ENCODE measurements at places on chromosomes 6 and 20. TPM values are rescaled to one million over a fixed set of nuclear protein-coding genes. Genes with fewer than 3 reads are reported as not detected.

Gene MEP1A
- total RNA-seq = not detected

Gene PIGU
- total RNA-seq = 5.5 TPM

Gene SEMG1
- not detected for total RNA-seq

Gene LY6G6F
- total RNA-seq = not detected

Gene ADAM33
- total RNA-seq = 0.53 TPM

Gene POM121L2
- total RNA-seq = not detected

Gene ELOVL2
- total RNA-seq = under 0.01 TPM

Gene CRISP2
- total RNA-seq = not detected

Gene DZANK1
- total RNA-seq = 0.64 TPM

Gene SNX21
- total RNA-seq = 15.5 TPM

Gene AVP
- total RNA-seq = not detected

Gene SLC17A4
- not detected for total RNA-seq

Gene STK4
- total RNA-seq = 34.8 TPM

Gene HCRTR2
- total RNA-seq = not detected

Gene MRAP2
- 0.26 TPM for total RNA-seq

Gene SNAI1
- total RNA-seq = not detected

Gene ZSWIM3
- 3.7 TPM for total RNA-seq

Gene ABHD16A
- total RNA-seq = 66.2 TPM

Gene RAB5IF
- 120 TPM for total RNA-seq

Gene HDAC2
- 55.2 TPM for total RNA-seq

Gene MLN
- total RNA-seq = not detected

Gene DNMT3B
- total RNA-seq = 0.79 TPM

Gene DOK5
- total RNA-seq = 0.13 TPM

Gene RAMACL
- total RNA-seq = 1.6 TPM

Gene C20orf141
- total RNA-seq = not detected

Gene HSPA12B
- total RNA-seq = not detected

Gene LINC00237
- total RNA-seq = not detected

Gene ETV7
- total RNA-seq = not detected

Gene SPATS1
- total RNA-seq = not detected

Gene HLA-B
- 59.5 TPM for total RNA-seq

Gene SLC25A27
- total RNA-seq = 5.3 TPM

Gene C6orf15
- 0.13 TPM for total RNA-seq

Gene OR2H1
- total RNA-seq = not detected

Gene KIF6
- total RNA-seq = not detected

Gene CTAGE9
- not detected for total RNA-seq

Gene ARMC12
- total RNA-seq = 0.13 TPM

Gene EFCAB8
- total RNA-seq = under 0.01 TPM

Gene EIF6
- 226 TPM for total RNA-seq

Gene GPX5
- total RNA-seq = not detected

Gene SLC17A3
- not detected for total RNA-seq

Gene PRICKLE4
- 0.90 TPM for total RNA-seq

Gene FAM162B
- total RNA-seq = not detected

Gene EXOC2
- total RNA-seq = 34.8 TPM

Gene ULBP1
- total RNA-seq = 4.1 TPM

Gene BFSP1
- 2.9 TPM for total RNA-seq

Gene MAS1
- not detected for total RNA-seq

Gene USP49
- 1.5 TPM for total RNA-seq

Gene TOMM34
- total RNA-seq = 17.6 TPM

Gene PTCRA
- total RNA-seq = not detected

Gene SLC32A1
- not detected for total RNA-seq

Gene KCNB1
- total RNA-seq = not detected

Gene GPLD1
- total RNA-seq = 0.26 TPM

Gene HLA-DRB1
- total RNA-seq = 0.13 TPM

Gene FAM184A
- total RNA-seq = 0.26 TPM

Gene ZNFX1
- 12.4 TPM for total RNA-seq

Gene PKIB
- total RNA-seq = 2.8 TPM

Gene KIF16B
- 19.0 TPM for total RNA-seq

All from bronchial epithelial cell (primary cell).